Osteocyte (in vitro differentiated cells): ENCODE measurements at places on chromosomes 2 and 18. TPM values are rescaled to one million over a fixed set of nuclear protein-coding genes. Genes with fewer than 3 reads are reported as not detected.

- peaks cover 6% of the 10 kb centered on the region for H3K27me3 ChIP-seq
- no peak overlapping the region for H3K27ac ChIP-seq
- DNase-seq = peak; percentile 79
- H3K36me3 ChIP-seq = no peaks in the 10 kb centered on the region
- H3K4me1 ChIP-seq = peaks cover 8% of the 10 kb centered on the region
- H3K4me3 ChIP-seq = no peak overlapping the region
These were observed 4.5 kb upstream of the GPR55 start for GRCh38 chr2:230929381-230930148.

DNA sequence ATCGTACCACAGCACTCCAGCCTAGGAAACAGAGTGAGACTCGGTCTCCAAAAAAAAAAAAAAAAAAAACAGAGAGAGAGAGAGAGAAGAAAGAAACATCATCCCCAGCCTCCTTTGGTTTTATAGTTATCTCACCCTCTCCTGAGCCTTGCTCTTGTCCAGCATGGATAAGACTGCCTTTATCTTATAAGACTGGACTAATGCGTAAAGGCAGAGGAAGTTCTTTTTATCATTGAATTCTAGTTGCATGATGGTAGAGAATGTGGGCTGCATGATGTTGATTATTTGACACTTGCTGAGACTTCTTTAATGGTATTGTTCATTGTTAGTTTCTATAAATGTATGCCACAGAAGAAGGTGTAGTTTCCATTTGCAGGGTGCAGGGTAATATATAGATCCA is 124.4 kb downstream of the ZBTB7C start:
- H3K27ac ChIP-seq = no peak overlapping the region
- H3K36me3 ChIP-seq = no peaks in the 10 kb centered on the region
- DNase-seq = no peak
- H3K4me3 ChIP-seq = no peak overlapping the region

Gene IL36B
- total RNA-seq = not detected in 2 replicates

DNA sequence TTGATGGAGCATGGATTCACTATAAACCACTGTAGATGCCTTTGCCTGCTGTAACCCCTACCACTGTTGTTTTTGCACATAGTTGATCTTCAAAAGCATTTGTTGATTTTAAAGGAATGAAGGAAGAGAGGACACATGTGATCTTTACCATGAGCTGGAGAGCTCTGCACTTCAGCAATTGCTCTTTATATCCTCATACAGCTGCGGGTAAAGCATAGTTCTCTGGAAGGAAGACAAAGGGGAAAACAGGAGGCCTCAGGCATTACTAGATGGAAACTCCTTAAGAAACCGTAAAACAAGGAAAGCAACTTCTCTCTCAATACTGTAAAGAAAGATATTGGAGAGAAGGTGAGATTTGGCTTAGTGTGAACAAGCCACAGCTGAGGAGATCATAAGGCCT is 60.6 kb downstream of the SCG2 start:
- peaks cover 49% of the 10 kb centered on the region for H3K4me1 ChIP-seq
- H3K4me3 ChIP-seq = no peak overlapping the region
- DNase-seq = no peak

- no peak overlapping the region for H3K27ac ChIP-seq
- no peak for DNase-seq
- H3K27me3 ChIP-seq = no peaks in the 10 kb centered on the region
- no peaks in the 10 kb centered on the region for H3K36me3 ChIP-seq
- H3K4me3 ChIP-seq = no peak overlapping the region
These were observed 71.3 kb upstream of the PID1 start for GRCh38 chr2:229342376-229342775.

Gene CFAP221
- total RNA-seq = not detected in 2 replicates

DNA sequence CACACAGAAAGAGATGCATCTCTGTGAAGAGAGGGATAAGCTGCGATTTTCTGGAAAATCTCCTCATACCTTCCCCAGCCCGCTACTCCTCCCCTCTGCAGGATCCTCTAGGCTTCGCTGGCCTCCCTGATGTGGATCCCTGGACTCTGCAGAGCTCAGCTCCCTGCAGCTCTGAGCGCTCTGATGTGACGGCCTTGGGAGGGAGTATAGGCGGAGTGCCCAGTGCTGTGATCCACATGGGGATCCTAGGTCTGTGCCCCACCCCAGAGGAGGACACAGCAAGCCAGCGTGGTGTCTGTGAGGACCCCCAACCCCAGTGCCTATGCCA is 111.0 kb downstream of the GYPC start:
- DNase-seq = peak; percentile 63
- H3K4me3 ChIP-seq = no peak overlapping the region
- peaks cover 25% of the 10 kb centered on the region for H3K27me3 ChIP-seq
- no peak overlapping the region for H3K27ac ChIP-seq

- peaks cover 54% of the 10 kb centered on the region for H3K36me3 ChIP-seq
- peak overlapping the region; percentile 43 for H3K27ac ChIP-seq
- no peak overlapping the region for H3K4me3 ChIP-seq
- no peaks in the 10 kb centered on the region for H3K27me3 ChIP-seq
These were observed 15.3 kb downstream of the CNOT11 start for GRCh38 chr2:101267671-101268656.

GRCh38 chr2:28286678-28287077 is 106.0 kb upstream of the FOSL2 start:
- H3K4me3 ChIP-seq = no peak overlapping the region
- peaks cover 26% of the 10 kb centered on the region for H3K4me1 ChIP-seq
- no peak for DNase-seq
- peak overlapping the region; percentile 93 for H3K27ac ChIP-seq

DNA sequence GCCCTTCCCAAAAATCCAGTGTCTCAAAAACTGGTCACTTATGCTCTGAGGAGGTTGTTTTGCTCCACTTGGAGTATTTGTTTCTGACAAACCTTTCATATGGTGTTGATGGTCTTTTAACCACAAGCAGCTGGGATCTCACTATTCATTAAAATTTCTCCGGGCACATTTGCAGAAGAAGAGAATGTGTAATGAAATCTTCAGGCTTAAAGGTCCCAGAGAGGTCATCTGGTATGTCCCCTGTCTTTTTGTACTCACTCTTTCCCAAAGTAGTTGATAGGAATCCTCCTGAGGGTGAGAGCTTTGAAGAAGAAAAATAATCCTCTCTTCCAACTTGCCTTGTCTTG is 430.8 kb downstream of the SETBP1 start:
- no peak for DNase-seq
- peaks cover 3% of the 10 kb centered on the region for H3K4me1 ChIP-seq
- no peak overlapping the region for H3K27ac ChIP-seq
- H3K36me3 ChIP-seq = peaks cover 7% of the 10 kb centered on the region

GRCh38 chr2:158677542-158677941 is 117.6 kb upstream of the DAPL1 start:
- no peak for DNase-seq
- no peaks in the 10 kb centered on the region for H3K27me3 ChIP-seq
- H3K4me1 ChIP-seq = no peaks in the 10 kb centered on the region
- H3K4me3 ChIP-seq = no peak overlapping the region
